Common myeloid progenitor, CD34-positive (primary cell): ENCODE measurements at places on chromosomes 5 and 9.

GRCh38 chr9:5895782-5896181, 5.1 kb downstream of the MLANA start:
- peaks cover 2% of the 10 kb centered on the region for H3K36me3 ChIP-seq
- H3K4me3 ChIP-seq = no peak overlapping the region
- DNase-seq = no peak
- no peak overlapping the region for H3K27ac ChIP-seq
- H3K27me3 ChIP-seq = no peaks in the 10 kb centered on the region

DNA sequence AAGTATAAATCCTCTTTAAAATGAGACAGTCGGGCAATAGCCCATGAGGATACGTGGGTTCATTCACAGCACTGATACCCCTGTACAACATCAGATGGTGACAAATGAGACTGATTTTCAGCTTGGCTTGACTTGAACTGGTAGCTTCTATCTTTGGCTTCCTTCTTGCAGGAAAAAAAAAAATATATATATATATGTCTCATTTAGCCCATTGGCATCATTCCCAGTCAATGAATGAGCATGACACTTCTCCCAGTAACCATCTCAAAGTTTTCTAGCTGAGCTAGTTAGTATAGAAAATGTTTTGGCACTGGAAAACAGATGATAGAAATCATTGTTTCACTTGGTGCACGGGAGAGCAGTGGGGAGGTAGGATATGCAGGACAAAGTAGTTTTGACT, 222.5 kb upstream of the TAS2R1 start:
- no peak for DNase-seq
- no peaks in the 10 kb centered on the region for H3K27me3 ChIP-seq
- H3K36me3 ChIP-seq = no peaks in the 10 kb centered on the region
- H3K4me1 ChIP-seq = no peaks in the 10 kb centered on the region

DNA sequence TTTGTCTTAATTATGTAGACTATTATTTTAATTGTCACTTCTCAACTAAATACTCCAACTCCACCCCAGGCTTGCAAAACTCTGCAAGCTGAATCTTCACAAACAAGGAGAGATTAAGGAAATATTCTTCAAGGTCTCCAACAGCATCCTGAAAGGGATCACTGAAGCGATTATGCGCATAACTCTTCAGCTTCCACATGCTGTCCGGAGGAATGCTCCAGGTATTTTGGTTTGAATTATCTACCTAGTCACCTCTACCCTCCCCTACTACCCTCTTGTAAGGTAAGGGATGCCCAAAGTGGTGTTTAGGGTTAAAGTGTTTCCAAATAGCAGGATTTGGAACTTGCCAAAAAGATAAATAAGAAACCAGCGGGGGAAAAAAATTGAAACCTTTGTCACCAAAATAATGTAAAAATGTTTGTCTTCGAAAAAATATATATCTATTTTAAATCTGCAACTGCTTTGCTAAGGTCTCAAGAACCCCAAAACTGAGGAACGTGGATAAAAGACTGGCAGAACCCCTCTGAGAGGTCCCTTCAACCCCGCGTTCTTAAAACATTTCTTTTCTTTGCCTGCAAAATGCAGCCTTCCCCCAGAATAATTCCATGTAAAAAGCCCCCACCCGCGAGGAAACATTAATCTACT, 11.6 kb downstream of the PTCH1 start:
- peaks cover 94% of the 10 kb centered on the region for H3K27me3 ChIP-seq
- no peak overlapping the region for H3K27ac ChIP-seq
- peaks cover 44% of the 10 kb centered on the region for H3K4me1 ChIP-seq
- no peak for DNase-seq

GRCh38 chr5:7495131-7495517, 99.2 kb downstream of the ADCY2 start:
- no peaks in the 10 kb centered on the region for H3K36me3 ChIP-seq
- H3K4me1 ChIP-seq = no peaks in the 10 kb centered on the region
- no peak for DNase-seq
- no peaks in the 10 kb centered on the region for H3K27me3 ChIP-seq
- H3K27ac ChIP-seq = no peak overlapping the region
- no peak overlapping the region for H3K4me3 ChIP-seq

GRCh38 chr5:20331826-20332225, 343.8 kb upstream of the CDH18 start:
- DNase-seq = no peak
- no peaks in the 10 kb centered on the region for H3K27me3 ChIP-seq
- H3K27ac ChIP-seq = no peak overlapping the region
- no peaks in the 10 kb centered on the region for H3K36me3 ChIP-seq
- H3K4me3 ChIP-seq = no peak overlapping the region

DNA sequence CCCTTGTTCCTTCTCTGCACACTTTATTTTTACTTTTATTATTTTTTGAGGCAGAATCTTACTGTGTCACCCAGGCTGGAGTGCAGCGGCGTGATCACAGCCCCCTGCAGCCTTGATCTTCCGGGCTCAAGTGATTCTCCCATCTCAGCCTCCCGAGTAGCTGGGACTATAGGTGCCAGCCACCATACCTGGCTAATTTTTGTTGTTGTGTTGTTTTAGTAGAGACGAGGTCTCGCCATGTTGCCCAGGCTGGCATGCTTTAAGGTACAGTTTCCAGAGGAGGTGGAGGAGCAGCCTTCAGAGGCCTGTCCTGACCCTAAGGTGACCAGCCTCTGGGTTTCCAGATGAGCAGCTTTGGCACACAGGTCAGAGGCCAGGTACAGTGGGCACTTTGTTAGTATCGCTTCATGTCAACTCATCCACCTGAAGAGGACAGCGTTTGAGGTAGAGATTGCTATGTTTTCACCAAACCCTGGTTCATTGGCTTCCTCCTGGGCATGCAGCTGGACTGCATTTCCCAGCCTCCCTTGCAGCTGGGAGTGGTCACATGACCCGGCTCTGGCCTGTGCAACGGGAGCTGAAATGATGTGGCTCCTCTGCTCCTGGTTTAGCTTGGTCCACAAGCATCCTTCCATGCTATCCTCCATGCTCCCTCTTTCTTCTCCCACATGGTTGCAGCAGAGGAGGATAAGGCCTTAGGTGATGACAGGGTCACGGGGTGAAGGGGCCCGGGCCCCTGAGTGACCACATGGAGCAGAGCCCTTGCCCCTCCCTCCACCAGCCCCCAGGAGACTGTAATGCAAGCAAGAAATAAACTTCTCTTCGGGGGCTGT, 139.3 kb upstream of the IER5L start:
- DNase-seq = no peak
- no peak overlapping the region for H3K27ac ChIP-seq
- peaks cover 21% of the 10 kb centered on the region for H3K4me1 ChIP-seq
- H3K4me3 ChIP-seq = no peak overlapping the region
- no peaks in the 10 kb centered on the region for H3K27me3 ChIP-seq
- H3K36me3 ChIP-seq = no peaks in the 10 kb centered on the region
